Activated CD4-positive, alpha-beta T cell treated with anti-CD3 and anti-CD28 coated beads, Interleukin-2, amount 10 ng/mL, durations not matched to agents 24 days and 14 days (primary cell): ENCODE measurements at places on chromosomes 2 and 18. TPM values are rescaled to one million over a fixed set of nuclear protein-coding genes. Genes with fewer than 3 reads are reported as not detected.

MC5R gene
- total RNA-seq, result not detected in 2 replicates

TWIST2 gene
- total RNA-seq, result not detected in 2 replicates

LIPG gene
- total RNA-seq, result 0.57 and 0.82 TPM in 2 replicates

KANSL1L gene
- total RNA-seq, result 4.6 and 5.0 TPM in 2 replicates

TYMS gene
- total RNA-seq, result 269 and 276 TPM in 2 replicates

LIMS4 gene
- total RNA-seq, result not detected in 2 replicates

RNF138 gene
- 81.0 and 103 TPM in 2 replicates for total RNA-seq

ZNF521 gene
- total RNA-seq, result not detected in 2 replicates

IL1F10 gene
- total RNA-seq, result not detected in 2 replicates

MGAT5 gene
- 23.7 and 25.7 TPM in 2 replicates for total RNA-seq
